Left ventricle myocardium superior (tissue), 1 donor: ENCODE measurements at places on chromosomes 4 and X. TPM values are rescaled to one million over a fixed set of nuclear protein-coding genes. Genes with fewer than 3 reads are reported as not detected.

NPY2R gene
- total RNA-seq, result not detected

STOX2 gene
- total RNA-seq, result 10.6 TPM

CSAG3 gene
- not detected for total RNA-seq

ATP1B4 gene
- total RNA-seq, result not detected

CFAP99 gene
- total RNA-seq, result not detected

DCLK2 gene
- total RNA-seq, result 27.5 TPM

SATL1 gene
- not detected for total RNA-seq

C1QTNF7 gene
- 3.1 TPM for total RNA-seq

CITED1 gene
- total RNA-seq, result not detected

LONRF3 gene
- total RNA-seq, result 4.2 TPM

ADH1C gene
- total RNA-seq, result 7.6 TPM

DNA sequence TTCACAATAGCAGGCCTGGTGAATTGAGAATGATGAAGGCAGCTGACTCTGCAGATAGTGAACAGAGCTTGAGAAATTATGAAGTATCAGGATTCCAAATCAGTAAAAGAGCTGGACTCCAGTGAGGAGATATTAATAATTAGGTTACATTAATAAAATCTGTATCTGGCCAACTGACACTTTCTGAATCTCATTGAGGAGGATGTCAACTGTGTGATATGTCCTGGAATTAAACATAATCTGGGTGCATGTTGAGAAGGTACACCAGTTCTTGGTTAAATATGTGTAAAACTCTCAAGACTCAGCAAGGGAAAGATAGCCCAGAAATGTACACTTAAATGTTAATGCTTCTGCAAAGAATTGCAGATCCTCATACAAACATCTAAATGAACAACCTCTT lies 177.8 kb upstream of the SFRP2 start:
- no peak for DNase-seq

GRCh38 chr4:86108137-86108536 lies 251.7 kb downstream of the MAPK10 start:
- no peak for DNase-seq

DNA sequence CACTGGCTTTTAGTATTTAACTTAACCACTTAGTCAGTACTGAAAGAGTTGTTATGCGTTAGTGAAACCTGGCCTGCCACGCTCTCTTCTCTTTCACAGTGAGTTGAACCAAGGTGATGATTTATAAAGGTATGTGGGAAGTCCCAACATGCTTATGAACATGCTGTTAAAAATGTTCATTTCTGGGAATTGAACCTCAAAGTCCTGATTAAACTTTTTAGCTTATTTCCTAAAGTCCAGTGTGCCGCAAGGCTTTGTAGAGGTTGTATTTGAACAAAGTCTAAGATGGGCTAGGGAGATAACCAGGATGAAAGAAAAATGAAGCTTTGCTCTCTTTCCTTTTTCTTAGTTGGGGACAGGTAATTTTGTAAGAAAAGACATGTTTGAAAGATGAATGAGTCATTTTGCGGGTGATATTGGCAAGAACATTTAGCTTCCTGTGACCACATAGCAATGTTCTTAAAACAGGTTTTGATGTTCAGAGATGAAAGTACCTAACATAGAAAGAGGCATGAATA lies 270.3 kb downstream of the DTHD1 start:
- no peak for DNase-seq

DNA sequence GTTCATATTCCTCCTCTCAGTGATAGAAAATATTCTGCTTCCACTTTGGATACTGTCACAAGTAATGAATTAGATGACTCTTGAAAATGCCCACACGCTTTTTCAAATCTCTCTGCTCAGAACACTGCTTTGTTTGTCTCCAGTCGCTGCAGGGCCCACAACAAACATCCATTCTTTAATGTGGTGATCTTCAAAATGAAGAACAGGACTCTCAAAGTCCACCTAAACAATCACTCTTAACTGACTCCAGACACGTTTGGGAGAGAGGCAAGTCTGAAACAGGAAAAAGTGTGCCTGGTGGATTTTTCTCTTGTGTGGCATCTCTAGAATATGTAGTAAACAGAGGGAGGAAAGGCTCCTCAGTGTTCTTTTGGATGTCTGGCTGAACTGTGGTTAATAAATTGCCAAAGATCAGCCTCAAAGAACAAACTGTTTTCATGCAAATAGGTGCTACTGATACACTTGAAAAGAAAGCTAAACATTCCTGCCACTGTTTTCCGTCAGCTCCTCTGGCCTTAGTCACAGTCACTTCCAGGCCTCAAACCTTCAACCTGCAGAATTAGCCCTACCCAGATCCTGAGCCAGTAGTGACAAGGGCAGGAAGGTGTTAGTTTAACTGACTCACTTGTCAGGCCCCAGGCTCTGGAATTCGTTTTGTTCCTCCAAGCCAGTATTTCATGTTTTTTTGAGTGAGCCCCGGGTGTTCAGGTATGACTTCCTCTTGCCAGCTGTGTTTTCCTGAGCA lies 259.6 kb upstream of the GPC4 start:
- no peak for DNase-seq

GRCh38 chr4:97140545-97140944 lies 1002.7 kb downstream of the STPG2 start:
- DNase-seq, result no peak

- DNase-seq, result no peak
Measured at GRCh38 chr4:12562476-12563140, 921.5 kb downstream of the RAB28 start.

- DNase-seq, result peak; percentile 37
Measured at GRCh38 chr4:5045097-5045496, 6.2 kb upstream of the STK32B start.

DNA sequence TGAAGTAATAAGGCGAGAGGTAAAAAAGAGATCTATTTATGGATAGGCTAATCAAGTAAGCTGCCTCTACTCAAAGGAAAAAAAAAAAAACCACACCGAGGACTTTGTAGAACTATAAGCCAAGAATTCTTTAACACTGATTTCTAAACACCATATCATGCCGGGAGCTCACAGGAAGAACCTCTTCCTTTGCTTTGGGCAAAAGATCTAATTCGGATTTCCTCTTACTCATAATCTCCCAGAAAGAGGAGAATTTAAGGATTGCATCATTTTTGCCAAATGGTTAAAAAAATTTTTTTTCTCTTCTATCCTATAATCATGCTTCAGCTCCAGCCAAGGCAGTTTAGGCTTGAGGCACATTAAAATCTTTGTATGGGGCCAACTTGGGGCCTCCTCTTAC lies 95.5 kb downstream of the ZNF827 start:
- no peak for DNase-seq

- DNase-seq, result peak; percentile 78
Measured at GRCh38 chrX:20067709-20068561, 48.8 kb downstream of the MAP7D2 start.

GRCh38 chr4:112146502-112146813 lies 1.2 kb downstream of the FAM241A start:
- no peak for DNase-seq

DNA sequence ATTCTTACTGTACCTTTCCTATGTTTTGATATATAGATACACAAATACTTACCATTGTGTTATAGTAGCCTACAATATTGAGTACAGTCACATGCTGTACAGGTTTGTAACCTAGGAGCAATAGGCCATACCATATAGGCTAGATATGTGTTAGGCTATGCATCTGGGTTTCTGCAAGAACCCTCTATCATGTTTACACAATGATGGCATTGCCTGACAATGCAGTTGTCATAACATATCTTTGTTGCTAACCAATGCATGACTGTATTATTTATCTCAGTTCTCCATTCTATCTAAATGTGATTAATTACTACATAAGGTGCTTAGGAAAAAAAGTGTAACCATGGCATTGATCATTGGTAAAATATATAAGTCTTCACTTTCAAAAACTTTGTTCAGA lies 10.0 kb upstream of the SPCS3 start:
- no peak for DNase-seq

GRCh38 chr4:89113415-89113814 lies 2.1 kb downstream of the TIGD2 start:
- no peak for DNase-seq

- DNase-seq, result no peak
Measured at GRCh38 chr4:97866821-97867556, 276.3 kb downstream of the STPG2 start.

DNA sequence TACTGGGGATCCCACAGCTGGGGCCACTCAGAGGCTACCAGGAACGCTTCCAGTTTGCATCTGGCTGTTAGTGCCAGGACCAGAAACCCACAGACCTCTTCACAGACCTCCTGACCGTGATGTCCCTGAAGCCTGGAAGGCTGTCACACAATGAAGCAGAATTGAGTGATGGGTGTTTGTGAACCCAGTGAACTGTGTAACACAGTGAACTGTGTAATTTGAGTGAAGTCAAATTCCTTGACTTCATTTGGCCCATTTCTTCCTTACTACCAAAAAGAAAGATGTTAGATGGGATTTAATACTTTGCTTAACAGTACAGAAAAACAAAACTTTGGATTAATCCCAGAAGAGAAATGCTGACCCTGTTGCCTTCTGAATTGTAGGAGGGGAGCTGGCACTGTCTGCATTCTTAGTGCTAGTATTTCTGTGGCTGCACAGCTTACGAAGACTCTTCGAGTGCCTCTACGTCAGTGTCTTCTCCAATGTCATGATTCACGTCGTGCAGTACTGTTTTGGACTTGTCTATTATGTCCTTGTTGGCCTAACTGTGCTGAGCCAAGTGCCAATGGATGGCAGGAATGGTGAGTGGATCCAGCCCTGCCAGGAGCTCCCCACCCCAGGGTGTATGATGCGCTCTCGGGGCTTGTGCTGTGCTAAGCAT lies 17.8 kb downstream of the SRD5A3 start:
- no peak for DNase-seq

GRCh38 chrX:111431001-111431400 lies 19.0 kb upstream of the DCX start:
- no peak for DNase-seq

DNA sequence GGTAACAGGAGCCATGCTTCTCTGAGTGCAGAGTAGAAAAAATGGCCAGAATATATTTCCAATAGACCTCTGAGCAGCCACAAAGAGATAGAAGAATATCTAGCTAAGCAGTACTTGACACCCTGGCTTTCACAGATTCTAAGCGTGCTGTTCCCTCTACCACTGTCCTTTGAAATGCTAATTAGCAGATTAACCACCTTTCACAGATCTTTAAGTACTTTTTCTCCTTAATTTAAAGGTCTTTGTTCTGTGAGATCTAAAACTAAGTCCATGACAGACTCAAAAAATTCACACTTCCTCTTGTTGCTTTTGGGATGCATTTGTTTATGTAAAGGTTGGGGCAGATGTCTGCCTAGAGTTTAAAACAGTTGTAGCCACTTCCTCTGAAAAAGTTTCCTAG lies 28.3 kb upstream of the MAGEC2 start:
- DNase-seq, result no peak

DNA sequence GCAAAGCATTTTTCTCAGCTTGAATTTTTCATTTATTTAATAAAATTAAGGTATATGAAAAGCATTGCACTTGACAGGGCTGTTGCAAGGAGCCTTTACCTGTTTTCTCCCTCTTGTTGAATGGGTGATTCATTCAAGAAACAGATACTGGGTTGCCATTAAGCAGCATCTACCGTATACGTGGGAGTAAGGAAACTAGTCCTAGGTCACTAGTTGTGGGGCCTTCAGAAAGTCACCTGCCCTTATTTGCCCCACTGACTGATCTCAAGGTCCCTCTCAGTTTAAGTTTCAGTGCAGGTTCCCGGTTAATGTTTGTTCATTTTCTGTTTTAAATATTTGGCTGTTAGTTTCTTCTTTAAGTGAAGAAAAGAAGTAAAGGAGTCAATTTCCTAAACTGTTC lies 34.0 kb downstream of the LHFPL1 start:
- no peak for DNase-seq

DNA sequence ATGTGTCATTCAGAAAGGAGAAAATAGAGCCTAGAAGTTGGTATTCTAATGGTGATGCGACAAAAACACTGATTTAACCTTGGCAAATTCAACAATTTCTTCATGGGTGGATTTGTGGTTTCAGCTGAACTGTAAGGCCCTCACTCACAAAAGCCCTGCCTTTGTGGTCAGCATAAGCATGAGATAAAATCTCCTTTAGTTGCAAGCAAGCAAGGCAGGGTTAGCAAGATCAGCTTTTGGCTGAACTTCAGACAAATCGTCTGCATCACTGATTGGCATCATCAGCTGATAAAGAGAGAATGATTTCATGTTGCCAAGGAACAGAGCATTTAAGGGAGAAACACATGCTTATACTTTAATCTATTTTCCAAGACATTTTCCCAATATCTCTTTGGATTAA lies 2582.2 kb downstream of the PCDH7 start:
- no peak for DNase-seq

DNA sequence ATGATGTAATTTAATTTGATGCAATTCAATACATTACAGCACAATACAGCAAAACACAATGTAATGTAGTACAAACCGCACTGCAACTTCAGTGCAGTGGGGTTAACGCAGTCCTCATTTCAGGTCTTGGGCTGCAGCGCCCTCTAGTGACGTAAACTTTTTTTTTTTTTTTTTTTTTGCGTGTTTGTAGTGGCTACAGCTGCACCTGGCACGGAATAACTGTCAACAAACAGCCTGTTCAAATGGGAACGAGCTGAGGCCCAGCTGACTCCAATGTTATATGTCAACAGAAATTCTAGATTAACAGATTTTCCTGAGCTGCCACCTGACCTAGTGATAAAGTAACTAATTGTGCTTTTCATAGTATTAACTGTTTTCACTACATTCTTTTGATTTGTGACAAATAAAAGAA lies 33.5 kb upstream of the RASSF6 start:
- DNase-seq, result no peak

DNA sequence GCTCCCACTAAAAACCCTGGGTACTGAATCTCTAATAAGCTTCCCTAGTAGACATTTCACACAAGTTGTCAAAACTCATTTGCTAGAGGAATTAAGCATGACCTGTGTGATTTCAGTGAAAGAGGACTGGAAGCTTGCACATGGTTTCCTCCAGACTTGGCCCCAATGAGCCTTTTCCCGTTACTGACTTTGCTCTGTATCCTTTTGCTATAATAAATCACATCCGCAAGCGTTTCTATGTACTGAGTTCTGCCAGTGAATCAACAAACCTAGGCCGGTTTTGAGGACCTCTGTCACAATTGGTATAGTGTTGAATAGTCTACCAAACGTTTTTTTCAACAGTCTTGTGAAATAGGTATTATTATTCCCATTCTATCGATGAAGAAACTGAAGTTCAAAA lies 8.2 kb downstream of the ATP11C start:
- no peak for DNase-seq

DNA sequence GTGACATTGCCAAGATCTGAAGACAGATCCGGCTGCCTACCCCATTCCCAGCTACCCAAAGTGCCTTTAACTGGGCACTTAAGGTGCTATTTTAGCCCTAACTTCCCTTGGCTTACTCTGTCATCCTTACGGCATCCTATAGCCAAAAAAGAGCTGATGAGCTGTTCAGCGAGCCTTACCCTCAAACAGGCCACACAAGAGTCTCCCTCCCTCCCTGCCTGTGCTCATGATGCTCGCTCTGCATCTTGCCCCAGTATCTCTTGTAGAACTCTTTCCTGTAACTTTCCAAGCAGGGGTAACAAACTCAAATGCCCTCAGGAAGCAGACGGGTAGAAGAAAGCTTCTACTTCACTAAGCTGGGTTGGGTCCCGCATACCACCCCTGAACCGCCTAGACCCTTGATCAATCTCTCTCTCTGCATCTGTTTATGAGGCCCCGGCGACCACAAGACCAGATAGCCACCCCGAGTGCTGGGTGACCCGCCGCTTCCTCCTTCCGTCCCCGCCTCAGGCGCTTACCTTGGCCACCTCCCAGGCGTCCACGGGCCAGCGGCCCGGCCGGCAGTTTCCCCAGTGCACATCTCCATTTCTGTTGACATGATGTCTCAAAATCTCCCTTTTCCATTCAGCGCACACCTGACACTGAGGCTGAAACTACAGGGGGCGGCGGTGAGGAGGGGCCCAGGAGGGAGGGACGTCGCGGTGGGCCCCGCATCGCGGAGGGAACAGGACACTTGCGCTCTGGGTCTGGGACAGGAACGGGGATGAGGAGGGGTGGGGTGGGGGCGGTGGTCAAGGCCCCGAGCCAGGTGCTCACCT lies 663 bp downstream of the CXorf38 start:
- DNase-seq, result peak; percentile 43
